ENCODE measurements at places on chromosomes 6 and 20.
A peak's percentile ranks its signal among the peaks of the same experiment; 100 is the strongest.

DNA sequence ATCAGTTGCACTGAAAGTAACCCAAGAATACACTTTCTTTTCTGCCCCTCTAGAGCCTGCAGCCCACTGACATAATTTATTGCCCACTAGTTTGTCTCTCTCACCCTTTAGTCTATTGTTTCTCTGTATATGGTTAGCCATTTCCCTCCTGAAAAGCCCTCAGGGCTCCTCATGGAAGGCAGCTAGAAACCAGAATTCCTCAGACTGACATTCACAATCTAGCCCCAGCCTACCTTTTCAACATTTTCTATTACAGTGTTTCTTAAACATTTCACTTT, 21.4 kb upstream of the PAQR8 start:
- no peak overlapping the region for H3K27ac ChIP-seq
- H3K4me3 ChIP-seq, result no peak overlapping the region
- H3K36me3 ChIP-seq, result no peaks in the 10 kb centered on the region
- no peak for DNase-seq
- H3K4me1 ChIP-seq, result peaks cover 4% of the 10 kb centered on the region

- no peaks in the 10 kb centered on the region for H3K4me1 ChIP-seq
- H3K36me3 ChIP-seq, result no peaks in the 10 kb centered on the region
- no peak overlapping the region for H3K27ac ChIP-seq
- H3K4me3 ChIP-seq, result no peak overlapping the region
- H3K27me3 ChIP-seq, result no peaks in the 10 kb centered on the region
Observed at GRCh38 chr6:73984571-73985210, 288.7 kb downstream of the CD109 start.

GRCh38 chr6:157728183-157728881, 94.7 kb upstream of the SNX9 start:
- no peaks in the 10 kb centered on the region for H3K4me1 ChIP-seq
- no peaks in the 10 kb centered on the region for H3K27me3 ChIP-seq
- no peak overlapping the region for H3K27ac ChIP-seq
- H3K36me3 ChIP-seq, result no peaks in the 10 kb centered on the region

DNA sequence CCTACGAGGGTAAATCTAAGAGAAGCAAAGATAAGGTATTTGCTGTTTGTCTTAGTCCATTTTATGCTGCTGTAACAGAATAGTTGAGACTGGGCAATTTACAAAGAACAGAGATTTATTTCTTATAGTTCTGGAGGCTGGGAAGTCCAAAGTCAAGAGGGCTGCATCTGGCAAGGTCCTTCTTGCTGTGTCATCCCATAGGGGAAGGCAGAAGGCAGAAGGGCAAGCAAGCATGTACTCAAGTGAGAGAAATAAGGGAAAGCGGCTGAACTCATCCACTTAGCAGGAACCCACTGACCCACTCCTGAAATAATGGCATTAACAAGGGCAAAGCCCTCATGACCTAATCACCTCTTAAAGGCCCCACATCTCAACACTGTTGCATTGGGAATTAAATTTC, 102.7 kb downstream of the AGPAT4 start:
- DNase-seq, result no peak
- peaks cover 29% of the 10 kb centered on the region for H3K4me1 ChIP-seq
- no peaks in the 10 kb centered on the region for H3K27me3 ChIP-seq
- H3K27ac ChIP-seq, result no peak overlapping the region

GRCh38 chr20:57040924-57041323, 225.5 kb downstream of the BMP7 start:
- DNase-seq, result no peak
- H3K36me3 ChIP-seq, result no peaks in the 10 kb centered on the region
- no peaks in the 10 kb centered on the region for H3K4me1 ChIP-seq
- H3K4me3 ChIP-seq, result no peak overlapping the region
- H3K27me3 ChIP-seq, result peaks cover 3% of the 10 kb centered on the region

GRCh38 chr6:91428953-91429560, 842.2 kb upstream of the MAP3K7 start:
- H3K27me3 ChIP-seq, result no peaks in the 10 kb centered on the region
- H3K36me3 ChIP-seq, result no peaks in the 10 kb centered on the region
- no peaks in the 10 kb centered on the region for H3K4me1 ChIP-seq
- no peak overlapping the region for H3K4me3 ChIP-seq
- no peak for DNase-seq
- H3K27ac ChIP-seq, result no peak overlapping the region

GRCh38 chr6:108027594-108027993, 46.9 kb downstream of the OSTM1 start:
- no peak overlapping the region for H3K4me3 ChIP-seq
- no peak for DNase-seq
- no peak overlapping the region for H3K27ac ChIP-seq
- peaks cover 3% of the 10 kb centered on the region for H3K36me3 ChIP-seq
- no peaks in the 10 kb centered on the region for H3K4me1 ChIP-seq
- H3K27me3 ChIP-seq, result no peaks in the 10 kb centered on the region

- peaks cover 72% of the 10 kb centered on the region for H3K36me3 ChIP-seq
- no peaks in the 10 kb centered on the region for H3K4me1 ChIP-seq
- no peak overlapping the region for H3K4me3 ChIP-seq
- DNase-seq, result no peak
Observed at GRCh38 chr6:4125933-4126864, 9.2 kb downstream of the ECI2 start.

DNA sequence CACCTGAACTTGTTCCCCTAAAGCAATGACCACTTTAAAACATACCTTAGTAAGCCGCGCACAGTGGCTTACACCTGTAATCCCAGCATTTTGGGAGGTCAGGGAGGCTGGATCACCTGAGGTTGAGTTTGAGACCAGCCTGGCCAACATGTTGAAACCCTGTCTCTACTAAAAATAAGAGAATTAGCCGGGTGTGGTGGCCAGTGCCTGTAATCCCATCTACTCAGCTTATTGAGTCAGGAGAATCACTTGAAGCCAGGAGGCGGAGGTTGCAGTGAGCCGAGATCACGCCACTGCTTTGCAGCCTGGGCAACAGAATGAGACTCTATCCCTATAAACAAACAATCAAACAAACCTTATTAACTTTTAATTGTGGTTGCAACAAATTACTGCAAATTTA, 1.6 kb upstream of the RAET1E start:
- H3K36me3 ChIP-seq, result no peaks in the 10 kb centered on the region
- peaks cover 13% of the 10 kb centered on the region for H3K27me3 ChIP-seq
- no peaks in the 10 kb centered on the region for H3K4me1 ChIP-seq
- no peak overlapping the region for H3K4me3 ChIP-seq
- H3K27ac ChIP-seq, result no peak overlapping the region
- DNase-seq, result no peak

DNA sequence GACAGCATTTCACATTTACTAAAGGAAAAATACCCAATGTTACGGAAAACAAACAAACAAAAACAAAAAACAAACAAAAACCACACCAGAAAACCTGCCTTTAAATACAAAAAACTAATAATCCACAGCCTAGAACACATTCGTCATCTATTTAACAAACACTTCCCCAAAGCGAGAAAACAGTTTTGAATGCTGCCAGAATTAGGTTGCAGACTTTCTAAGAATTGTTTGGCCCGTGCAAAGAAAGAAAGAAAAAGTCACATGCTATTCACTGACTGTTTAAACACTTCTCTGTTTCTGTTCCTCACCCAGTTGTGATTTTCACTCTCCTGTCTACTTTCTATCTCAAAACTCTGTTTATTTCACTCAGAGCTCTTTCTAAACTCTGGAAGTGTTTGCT, 52.5 kb downstream of the BCAS1 start:
- H3K27me3 ChIP-seq, result no peaks in the 10 kb centered on the region
- peak; percentile 71 for DNase-seq
- H3K4me1 ChIP-seq, result peaks cover 25% of the 10 kb centered on the region

DNA sequence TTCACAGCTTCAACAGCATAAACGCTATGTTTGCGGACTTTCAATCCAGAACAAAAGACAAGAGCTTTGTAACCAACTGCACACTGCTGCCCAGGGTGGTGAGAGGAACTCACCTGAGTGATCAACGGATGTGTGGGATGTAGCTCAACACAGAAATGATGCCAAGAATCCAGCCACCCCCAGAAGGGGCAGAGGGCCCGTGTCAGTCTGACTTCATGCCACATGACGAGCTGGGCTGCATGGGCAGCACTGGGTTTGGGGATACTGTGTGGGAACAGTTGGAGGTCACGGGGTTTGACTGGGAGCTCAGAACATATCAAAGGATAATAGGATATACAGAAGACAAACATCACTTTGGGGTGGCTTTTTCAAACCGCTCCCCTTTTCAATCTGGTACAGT, 79.4 kb upstream of the TRAF3IP2 start:
- H3K27me3 ChIP-seq, result no peaks in the 10 kb centered on the region
- no peak for DNase-seq
- H3K36me3 ChIP-seq, result peaks cover 46% of the 10 kb centered on the region

DNA sequence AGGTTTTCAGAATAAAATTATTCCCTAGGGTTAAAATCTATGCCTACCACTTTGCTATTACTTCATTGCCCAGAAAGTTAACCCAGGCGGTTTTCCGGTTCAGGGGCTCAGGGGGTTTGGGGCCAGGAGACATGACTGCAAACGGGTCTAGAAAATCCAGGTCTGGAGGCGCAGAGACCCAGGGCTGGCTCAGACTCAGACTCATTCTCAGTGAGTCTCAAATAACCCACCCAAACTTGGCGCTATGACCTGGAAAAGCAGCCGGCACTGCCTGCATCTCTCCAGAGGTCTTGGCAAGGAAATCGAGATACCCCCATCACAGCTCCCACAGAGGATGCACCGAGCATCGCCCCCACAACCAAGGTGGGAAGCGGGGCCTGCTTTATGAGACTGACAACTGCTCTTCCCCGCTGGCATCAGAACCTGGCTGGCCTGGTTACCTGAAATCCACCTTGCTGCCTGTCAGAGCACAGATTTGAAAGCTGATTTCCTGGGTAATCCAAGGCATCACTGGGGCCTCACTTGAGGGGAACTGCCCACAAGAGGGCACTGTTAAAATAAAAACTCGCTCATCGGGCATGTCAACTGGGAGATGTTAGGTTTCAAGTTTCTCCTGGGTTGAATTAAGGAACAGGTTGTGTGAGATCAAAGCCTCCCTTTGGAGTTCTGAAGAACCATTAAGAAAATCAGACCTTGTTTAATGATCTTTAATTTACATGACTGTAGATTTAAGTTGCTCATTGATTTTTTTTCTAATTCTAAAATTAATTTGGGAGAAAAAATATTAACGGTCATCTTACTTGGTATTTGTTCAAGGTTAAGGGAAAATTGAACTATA, 55.1 kb downstream of the KIF16B start:
- H3K4me3 ChIP-seq, result no peak overlapping the region
- H3K36me3 ChIP-seq, result no peaks in the 10 kb centered on the region
- no peaks in the 10 kb centered on the region for H3K27me3 ChIP-seq
